ENCODE measurements at places on chromosomes 4 and X.

DNA sequence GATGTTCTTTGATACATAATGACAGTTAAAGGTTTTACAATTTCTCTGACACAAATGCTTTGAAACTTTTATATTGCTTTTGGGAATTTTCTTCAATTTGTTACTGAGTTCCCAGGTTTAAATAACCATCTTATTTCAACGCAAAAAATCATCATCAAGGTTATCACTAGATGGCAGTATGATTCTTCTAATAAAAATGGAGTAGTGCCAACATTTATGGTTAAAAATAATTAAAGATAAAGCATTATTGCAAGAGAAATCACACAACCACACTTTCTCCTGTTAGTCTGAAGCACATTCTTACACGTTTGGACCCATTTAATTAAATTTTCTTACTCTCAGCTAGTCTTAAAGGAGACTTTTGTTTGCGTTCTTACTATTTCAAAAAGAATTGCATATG, 611.3 kb upstream of the CPXCR1 start:
- DNase-seq, result peak; percentile 0

DNA sequence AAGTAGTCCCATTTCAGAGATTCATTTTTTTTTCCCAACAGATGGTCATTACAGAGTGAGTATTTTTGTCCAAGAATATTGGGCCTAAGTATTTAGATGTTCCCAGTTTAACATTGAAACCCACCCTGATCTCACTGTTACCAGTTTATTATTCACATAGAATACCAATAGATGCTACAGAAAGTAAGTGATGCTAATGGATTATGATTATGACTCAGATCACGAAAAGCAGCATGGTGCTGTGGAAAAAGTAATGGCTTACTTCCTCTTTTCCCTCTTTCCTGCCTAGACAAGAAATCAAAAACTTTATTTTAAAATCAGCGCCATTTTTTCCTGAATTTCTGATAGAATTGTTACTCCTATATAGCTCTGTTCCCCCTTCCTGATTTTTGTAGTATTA, 51.9 kb downstream of the GSPT2 start:
- DNase-seq, result no peak

DNA sequence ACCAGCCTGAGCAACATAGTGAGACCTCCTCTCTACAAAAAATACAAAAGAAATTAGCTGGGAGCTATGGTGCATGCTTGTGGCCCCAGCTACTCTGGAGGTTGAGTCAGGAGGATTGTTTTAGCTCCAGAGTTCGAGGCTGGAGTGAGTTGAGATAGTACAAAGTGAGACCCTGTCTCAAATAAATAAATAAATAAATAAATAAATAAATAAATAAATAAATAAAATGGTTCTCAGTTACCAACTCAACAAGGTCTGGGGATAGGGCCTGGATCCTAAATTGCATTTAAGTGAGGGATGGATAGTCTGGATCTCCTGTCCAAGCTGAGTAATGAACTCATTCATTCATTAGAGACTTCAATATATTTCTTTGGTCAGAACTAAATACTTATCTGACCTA, 115.7 kb upstream of the IL1RAPL2 start:
- no peak for DNase-seq

DNA sequence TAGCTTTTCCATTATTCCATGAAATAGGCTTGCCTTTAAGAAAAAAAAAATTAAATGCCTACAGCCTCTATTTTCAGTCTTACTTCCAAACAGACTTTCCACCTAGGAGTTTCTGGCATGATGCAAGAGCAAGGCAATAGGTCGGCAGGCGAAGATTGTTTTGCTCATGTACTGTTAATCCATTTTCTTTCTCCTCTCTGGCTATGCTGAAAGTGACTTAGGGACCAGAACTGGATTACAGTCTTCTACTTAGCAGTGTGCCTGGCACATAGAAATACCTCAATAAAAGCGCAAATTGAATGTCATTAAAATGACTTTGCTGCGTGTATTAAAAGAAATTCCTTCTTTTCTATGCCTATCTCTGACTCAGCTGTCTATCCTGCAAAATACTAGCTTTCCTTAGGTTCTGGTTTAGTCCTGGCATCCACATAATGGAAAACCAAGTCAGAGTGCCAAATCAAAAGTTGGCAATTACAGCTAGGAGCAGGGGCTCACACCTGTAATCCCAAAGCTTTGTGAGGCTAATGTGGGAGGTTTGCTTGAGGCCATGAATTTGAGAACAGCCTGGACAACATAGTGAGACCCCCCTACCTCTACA, 51.9 kb downstream of the CC2D2A start:
- no peak for DNase-seq

GRCh38 chr4:76969941-76970529, 20.5 kb downstream of the SEPTIN11 start:
- DNase-seq, result no peak

GRCh38 chrX:108306086-108306485, 132.1 kb downstream of the COL4A6 start:
- DNase-seq, result no peak

DNA sequence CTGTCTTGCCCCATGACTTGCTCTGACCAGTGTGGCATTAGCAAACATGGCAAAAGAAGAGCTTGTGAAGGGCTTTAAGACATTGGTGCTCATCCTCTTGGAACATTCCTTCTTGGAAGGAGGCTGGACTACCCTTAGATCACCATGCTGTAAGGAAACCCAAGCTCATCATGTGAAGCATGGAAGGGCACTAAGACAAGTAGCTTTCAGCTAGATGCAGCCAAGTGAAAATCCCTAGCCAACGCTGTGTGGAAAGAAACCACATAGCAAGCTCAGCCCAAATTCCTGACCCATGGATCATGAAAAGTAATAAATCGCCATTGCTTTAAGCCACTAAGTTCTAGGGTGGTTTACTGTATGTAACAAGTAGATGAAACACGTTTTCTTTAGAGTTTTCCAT, 12.4 kb upstream of the PACRGL start:
- DNase-seq, result peak; percentile 70

DNA sequence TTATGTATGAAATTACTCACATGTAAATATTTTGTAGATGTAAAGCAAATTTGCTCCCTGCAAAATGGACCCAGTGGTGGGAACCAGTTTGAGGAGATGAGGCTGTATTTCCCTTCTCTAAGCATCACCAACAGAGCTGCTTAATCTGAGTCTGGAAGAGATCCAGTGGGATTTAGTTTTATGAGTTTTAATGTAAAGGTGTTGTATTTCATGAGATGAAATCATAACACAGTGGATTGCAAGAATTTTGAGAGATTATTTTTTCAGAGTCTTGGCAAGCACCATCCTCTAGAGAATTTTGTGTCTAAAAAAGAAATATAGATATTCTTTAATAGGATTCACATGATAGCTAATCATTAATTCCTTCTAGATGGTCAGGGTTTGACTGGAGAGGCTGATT, 35.6 kb upstream of the SFRP2 start:
- DNase-seq, result no peak

DNA sequence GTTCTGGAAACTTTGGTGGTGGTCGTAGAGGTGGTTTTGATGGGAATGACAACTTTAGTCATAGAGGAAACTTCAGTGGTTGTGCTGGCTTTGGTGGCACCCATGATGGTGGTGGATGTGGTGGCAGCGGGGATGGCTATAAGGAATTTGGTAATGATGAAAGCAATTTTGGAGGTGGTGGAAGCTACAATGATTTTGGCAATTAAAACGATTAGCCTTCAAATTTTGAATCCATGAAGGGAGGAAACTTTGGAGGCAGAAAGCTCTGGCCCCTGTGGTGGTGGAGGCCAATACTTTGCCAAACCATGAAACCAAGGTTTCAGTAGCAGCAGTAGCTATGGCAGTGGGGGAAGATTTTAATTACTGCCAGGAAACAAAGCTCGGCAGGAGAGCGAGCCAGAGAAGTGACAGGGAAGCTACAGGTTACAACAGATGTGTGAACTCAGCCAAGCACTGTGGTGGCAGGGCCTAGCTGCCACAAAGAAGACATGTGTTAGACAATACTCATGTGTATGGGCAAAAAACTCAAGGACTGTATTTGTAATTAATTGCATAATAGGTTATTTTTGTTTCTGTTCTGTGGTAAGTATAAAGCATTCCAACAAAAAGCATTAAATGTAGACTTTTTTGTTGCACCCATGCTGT, 23.2 kb upstream of the SOD3 start:
- peak; percentile 46 for DNase-seq

GRCh38 chrX:40009462-40009851, 88.3 kb downstream of the BCOR start:
- no peak for DNase-seq

GRCh38 chr4:177960566-177960965, 518.3 kb upstream of the AGA start:
- no peak for DNase-seq

DNA sequence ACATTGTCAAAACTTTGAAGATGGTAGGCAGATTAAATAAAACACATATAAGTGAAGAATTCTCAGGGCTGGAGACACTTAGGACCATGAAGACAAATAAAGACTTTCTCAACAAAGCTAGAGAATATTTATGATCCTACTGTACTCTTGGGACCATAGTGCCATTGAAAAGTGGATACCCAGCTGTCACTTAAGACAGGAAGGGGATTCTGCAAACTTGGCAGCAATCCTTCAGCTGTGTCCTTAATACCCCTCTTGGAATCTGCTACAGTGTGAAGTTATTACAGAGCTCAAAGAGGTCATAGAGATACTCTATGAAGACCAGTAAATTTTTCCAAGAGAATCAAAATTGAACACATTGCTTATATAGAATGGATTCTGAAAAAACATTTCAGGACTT, 24.3 kb downstream of the PDE5A start:
- DNase-seq, result peak; percentile 36

Data from myocyte (in vitro differentiated cells).